ENCODE measurements at places on chromosomes 7 and 10.

DNA sequence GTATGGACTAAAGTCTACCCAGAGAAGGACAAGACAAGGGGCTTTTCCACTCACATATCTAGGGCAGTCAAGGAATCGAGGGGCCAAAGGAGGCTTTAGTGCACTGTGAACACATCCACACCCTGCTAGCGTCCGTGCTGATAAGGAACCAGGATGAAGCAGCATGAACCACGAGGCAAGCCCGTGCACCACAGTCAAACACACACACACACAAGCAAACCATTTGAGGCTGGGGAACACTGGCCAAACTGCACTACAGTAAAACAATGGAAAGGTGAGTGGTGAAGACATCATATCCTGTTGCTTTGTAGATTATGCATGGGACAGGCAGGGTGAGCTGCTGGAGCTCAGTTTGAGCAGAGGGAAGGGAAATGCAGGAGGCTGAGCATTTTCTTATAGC lies 177.4 kb upstream of the CDCA7L start:
- DNase-seq: no peak

DNA sequence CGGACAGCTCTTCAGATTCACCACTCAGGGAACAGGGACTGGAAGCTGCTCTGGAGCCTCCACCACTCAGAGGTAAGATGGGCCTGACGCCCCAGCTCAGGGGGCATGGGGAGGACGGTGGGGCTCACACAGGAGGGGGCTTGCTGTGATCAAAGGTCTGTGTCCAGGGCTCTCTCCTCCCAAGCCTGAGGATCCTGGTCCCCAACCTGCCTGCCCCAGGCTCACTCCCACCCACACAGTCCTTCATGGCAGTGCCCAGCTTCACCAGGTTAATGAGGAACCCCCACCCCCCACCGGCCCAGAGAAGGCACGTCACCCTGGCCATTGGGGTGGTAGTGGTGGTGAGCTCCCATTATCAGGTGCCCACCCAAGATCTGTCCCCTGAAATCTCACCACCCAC lies 926.7 kb upstream of the ZNF722 start:
- DNase-seq: no peak

- DNase-seq: no peak
Observed at GRCh38 chr10:106820579-106820978, 343.9 kb downstream of the SORCS1 start.

GRCh38 chr7:18458830-18459229 lies 36.7 kb upstream of the HDAC9 start:
- DNase-seq: no peak

DNA sequence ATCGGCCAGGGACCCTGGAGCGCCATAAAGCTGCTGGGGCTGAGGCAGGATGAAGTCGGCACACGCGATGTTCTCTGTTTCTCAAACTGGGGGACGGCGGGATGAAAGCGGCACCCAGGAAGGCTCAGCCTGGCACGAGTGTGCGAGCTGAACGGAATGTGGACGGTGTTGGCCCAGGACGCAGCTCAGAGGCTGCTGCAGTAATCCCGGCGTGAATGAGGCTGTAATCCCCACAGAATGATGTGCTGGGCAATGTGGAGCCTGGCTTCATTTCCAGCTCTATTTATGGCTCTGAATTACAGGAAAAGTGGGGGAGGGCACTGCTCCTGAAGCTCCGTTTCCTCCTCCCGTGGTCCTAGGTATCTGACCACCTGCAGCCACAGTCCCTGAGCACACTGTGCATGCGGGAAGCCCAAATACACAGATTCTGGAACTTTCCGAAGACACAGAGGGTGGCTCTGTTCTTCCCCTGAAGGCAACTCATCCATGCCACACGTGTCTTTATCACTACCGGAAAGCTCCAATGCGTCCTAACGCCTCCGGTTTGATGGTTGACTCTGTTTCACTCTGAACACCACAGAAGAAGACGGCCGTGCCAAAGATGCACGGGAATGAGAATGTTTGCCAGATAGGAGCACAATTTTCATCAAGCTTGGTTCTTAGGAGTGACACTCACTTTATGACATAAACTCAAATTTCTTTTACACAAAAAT lies 37.6 kb downstream of the KLF6 start:
- DNase-seq: no peak

DNA sequence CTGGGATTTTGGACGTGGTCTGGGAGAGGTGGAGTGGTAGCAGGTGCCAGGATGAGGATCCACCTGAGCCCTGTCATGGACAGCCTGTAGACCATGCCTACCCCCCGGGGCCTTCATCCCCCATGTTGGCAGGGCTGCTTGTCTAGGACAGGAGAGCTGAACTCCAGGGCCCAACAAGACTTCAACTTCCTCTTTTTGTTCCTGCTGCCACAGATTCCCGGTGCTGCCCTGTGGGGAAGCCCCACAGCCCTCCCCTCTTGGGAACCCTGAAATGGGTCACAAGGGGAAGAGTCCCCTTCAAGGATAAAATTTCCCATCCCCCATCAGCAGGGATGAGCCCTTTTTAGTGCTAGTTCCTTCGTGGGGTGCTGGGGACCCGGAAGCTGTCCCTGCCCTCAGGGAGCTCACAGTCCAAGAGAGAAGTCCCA lies 1.3 kb upstream of the CUEDC2 start:
- no peak for DNase-seq

GRCh38 chr10:81179805-81180452 lies 642.2 kb downstream of the SH2D4B start:
- peak; percentile 28 for DNase-seq

DNA sequence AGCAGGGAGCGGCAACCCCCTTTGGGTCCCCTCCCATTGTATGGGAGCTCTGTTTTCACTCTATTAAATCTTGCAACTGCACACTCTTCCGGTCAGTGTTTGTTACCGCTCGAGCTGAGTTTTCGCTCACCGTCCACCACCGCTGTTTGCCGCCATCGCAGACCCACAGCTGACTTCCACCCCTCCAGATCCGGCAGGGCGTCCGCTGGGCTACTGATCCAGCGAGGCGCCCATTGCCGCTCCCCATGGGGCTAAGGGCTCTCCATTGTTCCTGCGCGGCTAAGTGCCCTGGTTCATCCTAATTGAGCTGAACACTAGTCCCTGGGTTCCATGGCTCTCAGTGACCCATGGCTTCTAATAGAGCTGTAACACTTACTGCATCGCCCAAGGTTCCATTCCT lies 115.6 kb upstream of the AUTS2 start:
- DNase-seq: no peak

DNA sequence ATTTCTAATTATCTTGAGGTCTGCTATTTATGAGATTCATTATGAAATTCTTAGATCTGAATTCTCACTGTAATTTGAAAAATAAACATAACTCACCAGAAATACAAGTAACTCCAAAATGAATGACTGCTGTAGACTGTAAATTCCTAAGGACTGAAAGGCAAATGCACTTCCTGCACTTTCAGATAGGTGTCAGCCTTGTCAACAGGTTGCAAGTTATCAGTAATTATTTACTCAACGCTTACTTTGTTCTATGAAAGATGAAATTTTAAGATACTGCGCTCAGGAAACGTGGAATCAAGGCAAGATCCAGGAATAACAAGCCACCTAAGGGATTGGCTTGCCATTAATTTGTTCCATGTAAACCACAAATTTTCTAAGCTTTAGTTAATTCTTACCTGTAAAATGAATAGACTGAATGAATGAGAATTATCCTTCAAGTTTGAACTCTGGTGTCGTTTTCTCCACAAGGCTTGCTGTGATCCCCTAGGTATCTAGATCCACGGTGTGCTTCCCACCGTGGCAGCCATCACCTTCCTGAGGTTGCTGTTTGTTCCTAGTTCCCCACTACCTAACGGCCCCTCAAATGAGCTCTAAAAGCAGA lies 12.6 kb downstream of the DHX32 start:
- DNase-seq: peak; percentile 57

GRCh38 chr7:26437003-26437532 lies 145.4 kb downstream of the SNX10 start:
- DNase-seq: no peak

- DNase-seq: no peak
Observed at GRCh38 chr10:11111490-11111889, 93.8 kb downstream of the CELF2 start.

- DNase-seq: peak; percentile 39
Observed at GRCh38 chr10:84291384-84291783, 37.0 kb upstream of the CCSER2 start.

- no peak for DNase-seq
Observed at GRCh38 chr10:67401711-67402110, 294.3 kb downstream of the CTNNA3 start.

GRCh38 chr10:84696610-84697009 lies 368.2 kb downstream of the CCSER2 start:
- DNase-seq: no peak

DNA sequence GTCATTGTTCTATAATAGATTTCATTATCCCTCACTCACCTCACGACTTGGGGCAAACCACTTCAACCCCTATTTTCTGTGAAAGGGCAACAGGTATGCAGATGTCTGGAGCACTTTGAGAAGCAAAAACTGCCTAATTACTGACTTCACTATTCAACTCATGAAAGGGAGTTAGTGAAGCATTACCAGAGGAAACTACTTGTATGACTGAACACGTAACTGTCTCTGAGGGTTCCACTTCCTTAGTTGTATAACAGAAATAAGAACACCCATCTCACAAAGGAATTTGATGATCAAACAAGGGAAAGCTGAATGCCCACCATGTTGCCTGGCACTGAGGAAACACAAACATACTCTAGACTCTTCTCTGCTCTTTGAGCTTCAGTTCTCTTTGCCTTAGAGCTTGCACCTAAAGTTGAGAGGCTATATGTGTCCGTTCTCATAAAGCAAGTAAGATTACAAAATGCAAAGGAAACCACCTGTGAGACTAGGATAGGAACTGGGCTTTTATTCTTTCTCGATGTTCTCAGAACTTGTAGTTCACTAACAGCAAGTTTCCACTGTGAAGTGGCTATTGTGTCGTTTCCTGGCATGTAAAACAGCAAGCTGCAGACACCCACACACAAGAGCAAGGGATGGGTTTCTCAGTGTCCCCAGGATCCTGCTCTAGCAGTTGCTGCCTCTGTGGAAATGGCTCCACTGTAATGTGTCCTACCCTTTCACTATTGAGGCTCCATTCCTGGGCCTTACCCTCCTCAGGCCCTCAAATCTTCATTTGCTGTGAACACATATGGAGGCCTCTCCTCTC lies 2.6 kb downstream of the TMEM243 start:
- DNase-seq: no peak

DNA sequence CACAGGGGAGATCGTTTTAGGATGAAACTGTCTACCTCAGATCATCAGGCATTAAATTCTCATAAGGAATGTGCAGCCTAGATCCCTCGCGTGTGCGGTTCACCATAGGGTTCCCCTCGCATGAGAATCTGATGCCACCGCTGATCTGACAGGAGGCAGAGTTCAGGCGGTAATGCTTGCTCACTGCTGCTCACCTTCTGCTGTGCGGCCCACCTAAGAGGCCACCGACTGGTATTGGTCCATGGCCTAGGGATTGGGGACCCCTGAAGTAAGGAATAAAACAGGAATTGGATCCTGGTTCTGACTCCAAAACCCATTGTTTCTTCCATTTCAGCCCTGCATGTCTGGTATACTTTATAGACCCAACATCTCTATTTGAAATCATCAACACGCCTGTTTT lies 4.1 kb downstream of the NOD1 start:
- no peak for DNase-seq

- DNase-seq: no peak
Observed at GRCh38 chr7:28516390-28517172, 104.3 kb downstream of the CREB5 start.

GRCh38 chr7:107836237-107837144 lies 33.5 kb upstream of the SLC26A3 start:
- no peak for DNase-seq

GRCh38 chr10:42981358-42982236 lies 95.3 kb upstream of the RET start:
- DNase-seq: no peak

GRCh38 chr7:44537442-44537841 lies 3.7 kb downstream of the NPC1L1 start:
- DNase-seq: no peak

DNA sequence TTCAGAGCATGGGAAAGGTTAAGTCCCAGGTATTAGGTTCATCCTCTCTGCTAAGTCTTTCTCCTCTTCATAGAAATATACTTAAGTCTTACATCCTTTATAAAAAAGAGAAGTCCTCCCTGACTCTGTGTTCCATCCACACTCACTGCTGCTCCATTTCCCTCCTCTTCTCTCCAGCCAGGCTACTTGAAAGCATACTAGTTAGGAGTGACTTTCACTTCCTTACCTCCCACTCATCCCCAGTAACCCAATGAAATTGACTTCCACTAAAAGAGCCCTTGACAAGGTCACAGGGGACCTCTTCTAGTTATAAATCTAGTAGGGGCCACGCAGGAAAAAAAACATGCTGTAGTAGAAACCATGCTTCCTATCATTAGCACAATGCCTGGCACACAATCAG lies 133.1 kb upstream of the AGK start:
- DNase-seq: no peak

DNA sequence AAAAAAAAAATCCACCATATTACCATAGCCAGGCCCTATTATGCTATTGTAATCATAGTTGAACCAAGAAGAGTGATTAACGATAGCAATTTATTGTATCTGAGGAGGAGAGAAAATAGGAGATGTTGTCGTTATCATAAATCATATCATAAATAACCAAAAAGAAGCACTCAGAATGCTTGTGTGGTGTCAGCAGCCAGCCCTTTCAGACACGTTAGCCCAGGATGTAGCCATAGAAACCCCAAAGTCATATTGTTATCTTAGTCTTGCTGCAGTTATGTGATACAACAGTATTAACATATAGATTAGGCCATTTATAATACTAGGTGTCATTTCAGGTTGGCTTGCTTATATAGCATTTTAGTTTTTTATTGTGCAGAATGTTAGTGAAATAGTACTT lies 102.2 kb upstream of the GATA3 start:
- no peak for DNase-seq

DNA sequence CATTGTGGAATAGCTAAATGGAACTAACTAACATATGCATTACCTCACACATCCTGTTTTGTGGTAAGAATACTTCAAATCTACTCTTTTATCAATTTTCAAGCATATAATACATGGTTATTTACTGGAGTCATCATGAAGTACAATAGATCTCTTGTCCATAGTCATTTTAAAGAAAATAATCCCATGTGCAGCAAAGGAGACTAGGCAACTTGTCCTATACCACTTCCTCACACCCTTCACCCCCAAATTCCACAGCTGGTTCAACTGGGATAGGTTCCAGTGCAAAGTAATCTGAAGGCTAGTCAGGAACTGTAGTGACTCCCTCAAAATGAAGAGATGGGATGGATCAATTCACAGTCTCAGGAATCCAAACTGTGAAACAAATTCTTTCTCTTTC lies 176.1 kb downstream of the SGMS1 start:
- DNase-seq: no peak

DNA sequence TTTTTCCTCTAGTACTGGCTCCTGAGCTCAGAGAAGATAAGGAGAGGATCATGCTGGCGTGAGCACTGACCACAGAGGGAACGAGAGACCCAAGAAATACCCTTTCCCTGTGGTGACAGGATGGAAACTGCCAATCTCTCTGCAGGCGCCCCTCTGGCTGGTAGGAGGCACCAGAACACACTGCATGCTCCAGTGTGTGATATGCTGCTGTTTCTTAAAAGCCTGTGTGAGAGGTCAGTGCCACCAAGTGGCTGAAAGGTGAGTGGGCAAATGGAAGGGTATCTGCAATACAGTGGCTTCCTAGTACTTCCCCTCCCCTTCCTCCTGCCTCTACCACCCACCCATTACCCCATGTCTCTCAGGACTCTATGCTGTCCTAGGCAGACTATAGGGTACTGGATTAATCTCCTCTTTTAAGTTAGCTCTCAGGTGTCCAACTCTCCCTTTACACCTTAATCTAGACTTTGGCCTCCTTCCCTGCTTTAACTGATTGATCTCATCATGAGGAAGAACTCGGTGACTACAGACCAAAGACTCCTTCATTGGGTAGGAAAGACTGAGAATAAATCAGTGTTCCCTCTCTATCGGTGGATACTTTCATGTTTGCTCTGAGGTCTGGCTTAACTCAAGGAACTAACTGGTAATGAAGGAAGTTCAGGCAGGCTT lies 283.6 kb downstream of the ADRA2A start:
- DNase-seq: peak; percentile 58

All from HEK293T (cell line).